Lower leg skin (tissue), 4 donors: ENCODE measurements at places on chromosomes 2 and 18.
A peak's percentile ranks its signal among the peaks of the same experiment; 100 is the strongest.

DNA sequence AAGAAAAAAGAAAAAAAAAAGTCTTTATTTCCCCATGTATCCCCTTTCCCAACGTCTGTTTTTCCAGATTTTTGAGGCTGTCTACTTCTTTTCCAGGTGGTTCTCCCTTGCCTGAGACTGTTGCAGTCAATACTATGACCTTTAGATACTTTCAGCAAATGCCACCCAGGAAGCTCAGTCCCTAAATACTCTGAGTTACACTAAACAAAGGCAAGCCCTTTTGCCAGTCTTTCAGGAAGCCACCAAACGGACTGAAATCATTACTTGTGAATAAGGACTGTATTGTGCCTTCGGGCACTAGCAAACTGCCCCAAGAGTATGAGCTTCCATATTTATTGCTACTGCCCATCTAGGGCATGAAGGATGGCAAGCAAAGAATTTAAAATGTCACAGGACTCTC is 621.3 kb downstream of the SUCLG1 start:
- no peak for DNase-seq

DNA sequence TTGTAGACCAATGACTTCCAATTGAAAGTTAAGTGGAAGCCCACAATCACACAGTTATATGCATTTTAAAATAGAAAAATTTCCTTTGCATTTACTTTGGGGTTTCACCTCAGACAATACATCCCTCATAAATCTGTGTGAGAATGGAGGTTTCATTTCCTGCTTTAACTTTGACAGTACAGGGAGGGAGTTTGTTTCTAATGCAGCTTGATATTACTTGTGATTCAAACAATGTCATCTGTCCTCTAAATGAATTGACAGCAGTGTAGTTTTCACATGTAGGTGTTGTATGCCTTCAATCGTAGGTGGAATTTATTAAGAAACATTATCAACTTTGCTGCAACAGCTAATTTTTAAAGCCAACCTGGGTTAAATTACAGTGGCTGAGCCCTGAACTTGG is 75.2 kb downstream of the TMEFF2 start:
- no peak for DNase-seq

GRCh38 chr2:178108176-178108575 is 4.1 kb upstream of the RBM45 start:
- no peak for DNase-seq

GRCh38 chr18:35369126-35369525 is 8.0 kb downstream of the ZNF396 start:
- no peak for DNase-seq

- DNase-seq, result no peak
These were observed 45.5 kb upstream of the INPP4A start for GRCh38 chr2:98399140-98399539.

DNA sequence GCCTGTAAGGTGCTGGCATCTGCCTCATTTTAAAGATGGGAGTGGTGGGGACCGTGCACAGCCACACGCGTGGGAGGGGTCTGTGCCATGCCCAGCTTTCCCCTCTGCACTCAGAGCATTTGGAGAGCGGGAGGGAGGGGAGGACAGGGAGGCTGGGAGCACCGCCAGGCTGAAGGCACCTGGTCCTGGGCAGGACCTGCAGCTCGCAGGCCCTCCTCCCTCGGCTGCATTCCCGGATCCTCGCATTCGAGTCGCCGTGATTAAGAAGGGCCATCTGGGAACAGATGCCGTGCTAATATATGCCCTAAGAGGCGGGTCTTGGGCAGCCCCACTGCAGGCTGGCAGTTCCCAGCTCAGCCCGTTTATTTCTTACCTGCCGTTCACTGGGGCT is 84.0 kb downstream of the PTGR3 start:
- DNase-seq, result no peak

- peak; percentile 82 for DNase-seq
These were observed 66.5 kb downstream of the SMAD7 start for GRCh38 chr18:48884306-48884705.
